Esophagus squamous epithelium (tissue), 5 donors: ENCODE measurements at places on chromosomes 12 and 14.

GRCh38 chr14:23079716-23080115 lies 15.2 kb downstream of the ACIN1 start:
- no peak for DNase-seq

- DNase-seq: no peak
These were observed 2.6 kb downstream of the GNB3 start for GRCh38 chr12:6843118-6843902.

DNA sequence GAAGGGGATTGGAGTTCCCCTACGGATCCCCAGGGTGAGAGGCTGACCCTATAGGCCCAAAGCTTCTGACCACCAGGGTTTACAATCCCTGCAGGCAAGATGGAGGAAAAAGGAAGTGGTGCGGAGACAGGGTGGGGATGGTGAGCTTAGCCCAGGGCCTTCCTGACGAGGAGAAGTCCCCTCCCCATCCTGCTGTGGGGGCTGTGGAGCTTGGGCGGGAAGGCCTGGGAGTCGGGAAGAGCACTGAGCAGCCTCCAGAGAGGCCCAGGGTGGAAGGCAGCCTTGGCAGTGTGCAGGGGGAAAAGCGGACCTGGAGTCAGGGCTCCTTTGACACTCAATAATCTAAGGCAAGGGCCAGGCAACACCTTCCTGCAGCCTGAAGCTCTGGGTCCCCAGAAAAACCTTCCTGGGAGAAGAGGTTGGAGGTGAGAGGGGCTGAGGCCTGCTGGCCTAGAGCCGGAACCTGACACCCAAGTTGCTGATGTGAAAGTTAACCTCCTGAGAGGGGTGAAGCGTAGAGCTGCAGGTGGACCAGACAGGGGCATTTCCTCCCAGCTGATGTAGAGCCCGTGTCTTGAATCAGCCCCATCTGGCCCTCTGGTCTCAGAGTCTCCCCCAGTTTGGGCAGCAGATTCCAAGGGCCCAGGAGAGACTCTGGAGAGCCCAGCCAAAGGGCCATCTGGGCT lies 6.0 kb downstream of the HDAC7 start:
- no peak for DNase-seq

- DNase-seq: no peak
These were observed 108.4 kb upstream of the EGLN3 start for GRCh38 chr14:34059037-34059924.

- no peak for DNase-seq
These were observed 488.9 kb downstream of the MDGA2 start for GRCh38 chr14:47186486-47186885.

- no peak for DNase-seq
These were observed 231.0 kb upstream of the HMGA2 start for GRCh38 chr12:65593239-65593701.

- DNase-seq: no peak
These were observed 41.3 kb upstream of the C12orf71 start for GRCh38 chr12:27123642-27124041.

DNA sequence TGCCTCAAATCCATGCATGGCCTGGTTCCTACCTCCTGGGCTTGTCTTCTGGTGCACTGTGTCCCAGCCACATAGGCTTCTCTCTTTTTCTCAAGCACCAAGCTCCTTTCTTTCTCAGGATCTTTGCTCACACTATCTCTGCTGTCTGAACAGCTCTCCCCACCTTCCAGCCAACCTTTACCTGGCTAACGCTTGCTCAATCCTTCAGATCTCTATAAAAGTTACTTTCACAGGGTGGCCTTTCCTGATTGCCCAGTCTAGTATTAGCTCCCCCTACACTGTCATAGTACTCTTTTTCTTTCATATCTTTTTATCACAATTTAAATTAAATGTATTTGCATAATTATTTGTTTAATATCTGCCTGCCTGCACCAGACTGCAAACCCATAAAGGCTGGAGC lies 3.8 kb downstream of the PARP11 start:
- no peak for DNase-seq

- DNase-seq: no peak
These were observed 51.4 kb upstream of the IFNG-AS1 start for GRCh38 chr12:67937822-67938221.

DNA sequence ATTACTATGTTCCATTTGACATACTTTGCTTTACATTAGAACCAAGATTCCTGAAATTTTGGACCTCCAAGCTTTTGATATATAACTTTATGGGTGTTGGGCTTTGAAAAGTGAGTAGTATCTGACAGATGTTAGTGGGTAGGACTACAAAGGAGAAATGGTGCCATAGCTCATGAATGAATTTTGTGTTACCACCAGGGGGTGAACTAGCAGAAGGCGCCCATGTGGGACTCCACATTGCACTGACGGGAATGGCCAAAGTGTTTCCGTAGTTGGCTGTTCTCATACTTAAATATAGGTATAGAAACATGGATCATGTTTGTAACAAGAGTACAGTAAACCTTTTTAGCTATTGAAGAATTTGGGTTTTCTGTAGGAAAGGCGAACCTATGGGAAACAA lies 337.5 kb downstream of the FLRT2 start:
- DNase-seq: no peak

DNA sequence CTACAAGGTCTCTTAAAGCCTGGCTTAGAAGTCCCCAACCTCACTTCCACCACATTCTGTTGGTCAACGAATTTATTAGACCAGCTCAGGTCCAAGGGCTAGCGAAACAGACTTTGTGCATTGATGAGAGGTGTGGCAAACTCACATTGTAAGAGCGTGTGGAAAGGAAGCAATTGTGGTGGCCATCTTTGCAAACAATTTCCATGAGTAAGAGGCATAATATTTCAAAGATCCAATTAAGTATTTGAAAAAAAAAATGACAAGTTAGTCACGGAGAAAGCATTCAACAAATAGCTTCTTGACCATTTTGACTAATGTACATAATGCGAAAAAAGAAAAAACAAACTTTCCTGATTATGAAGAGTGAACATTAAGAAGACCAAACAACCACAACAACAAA lies 7.4 kb downstream of the NR1H4 start:
- DNase-seq: no peak

GRCh38 chr14:49506650-49507049 lies 79.5 kb downstream of the RPS29 start:
- DNase-seq: no peak

GRCh38 chr14:56731187-56731586 lies 79.1 kb downstream of the OTX2 start:
- DNase-seq: no peak

DNA sequence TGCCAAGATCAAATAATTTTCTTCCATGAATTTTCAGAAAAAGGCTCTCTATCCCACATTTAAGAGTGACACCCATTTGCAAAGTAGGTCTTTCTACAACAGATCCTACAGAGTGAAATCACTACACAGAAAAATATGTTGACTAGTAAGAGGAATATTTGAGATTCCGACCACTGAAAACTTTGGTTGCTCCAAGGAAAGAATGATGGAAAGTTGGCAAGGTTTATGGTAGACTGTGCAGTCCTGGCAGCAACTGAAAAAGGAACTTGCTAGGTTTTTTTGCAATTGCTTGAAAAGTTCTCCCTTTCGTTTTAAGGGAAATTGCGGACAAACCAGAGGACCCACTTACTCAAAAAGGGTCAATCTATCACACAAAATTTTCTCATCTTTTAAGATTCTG lies 83.1 kb upstream of the TSPAN8 start:
- DNase-seq: no peak

DNA sequence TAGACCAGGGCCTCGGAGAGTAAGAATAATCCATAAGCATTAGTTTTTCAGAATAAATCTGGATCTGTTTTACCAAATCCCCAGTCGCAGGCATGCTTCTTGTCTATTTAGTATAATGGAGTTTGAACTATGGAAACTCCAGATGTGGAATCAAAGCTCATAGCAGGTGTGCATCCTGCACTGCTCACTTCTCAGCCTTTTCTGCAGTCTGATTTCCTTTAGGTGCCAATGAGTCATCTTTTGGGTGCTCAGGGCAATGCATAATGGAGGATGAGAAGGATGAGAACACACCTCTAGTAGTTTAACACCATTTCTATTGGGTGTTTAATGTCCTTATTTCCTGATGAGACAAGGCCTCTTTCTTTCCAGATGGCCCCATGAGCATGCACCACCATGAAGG lies 961.2 kb downstream of the TMEM121 start:
- DNase-seq: no peak

- DNase-seq: no peak
These were observed 158.2 kb downstream of the FOXN3 start for GRCh38 chr14:89258728-89259273.

DNA sequence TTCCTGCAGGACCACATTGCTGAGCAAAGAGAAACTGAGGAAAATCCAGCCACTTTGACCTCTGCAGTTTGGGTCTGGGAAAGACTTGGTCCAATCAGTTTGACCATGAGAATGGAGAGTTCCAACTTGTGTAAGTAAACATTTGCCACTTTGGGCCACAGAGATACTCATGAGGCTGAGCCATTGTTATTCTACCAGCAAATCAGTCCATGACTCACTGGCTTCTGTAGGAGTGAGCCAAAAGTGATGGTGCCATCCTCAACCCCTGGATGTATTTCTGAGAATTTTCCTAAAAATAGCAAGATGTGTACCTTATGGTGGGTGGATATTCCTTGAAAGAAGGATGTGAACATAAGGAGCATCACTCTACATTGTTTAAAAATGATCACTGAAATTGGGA lies 192.9 kb upstream of the OR4E1 start:
- DNase-seq: no peak

DNA sequence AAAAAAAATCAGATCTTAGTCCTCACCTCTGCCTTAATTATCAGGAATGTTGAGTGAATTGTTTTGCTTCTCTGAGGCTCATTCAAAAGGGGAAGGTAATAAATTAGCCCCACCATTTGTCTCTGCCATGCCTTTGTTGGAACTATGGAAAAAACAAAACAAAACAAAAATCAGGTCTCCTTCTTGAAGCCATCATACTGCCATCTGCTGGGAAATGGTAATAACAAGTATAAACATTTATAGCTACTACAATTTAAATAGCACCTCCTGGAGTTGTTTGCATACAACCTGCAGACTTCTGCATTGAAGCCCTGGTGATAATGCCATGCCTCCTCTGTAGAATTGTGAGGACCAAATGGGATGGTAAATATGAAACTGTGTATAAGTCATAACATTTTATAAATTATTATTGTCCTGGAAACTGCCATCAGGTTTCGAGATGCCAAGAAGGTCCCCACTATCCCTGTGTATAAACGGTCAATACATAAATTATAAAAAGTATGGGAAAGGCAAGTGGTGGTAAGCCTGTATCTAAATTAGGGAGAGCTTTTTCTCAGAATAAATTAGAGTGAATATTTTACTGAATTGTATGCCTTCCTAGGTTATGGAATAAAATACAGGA lies 87.2 kb upstream of the FGD4 start:
- no peak for DNase-seq

GRCh38 chr12:98653866-98654493 lies 8.9 kb downstream of the APAF1 start:
- no peak for DNase-seq

- no peak for DNase-seq
These were observed 4.7 kb downstream of the TTC8 start for GRCh38 chr14:88829188-88829587.

DNA sequence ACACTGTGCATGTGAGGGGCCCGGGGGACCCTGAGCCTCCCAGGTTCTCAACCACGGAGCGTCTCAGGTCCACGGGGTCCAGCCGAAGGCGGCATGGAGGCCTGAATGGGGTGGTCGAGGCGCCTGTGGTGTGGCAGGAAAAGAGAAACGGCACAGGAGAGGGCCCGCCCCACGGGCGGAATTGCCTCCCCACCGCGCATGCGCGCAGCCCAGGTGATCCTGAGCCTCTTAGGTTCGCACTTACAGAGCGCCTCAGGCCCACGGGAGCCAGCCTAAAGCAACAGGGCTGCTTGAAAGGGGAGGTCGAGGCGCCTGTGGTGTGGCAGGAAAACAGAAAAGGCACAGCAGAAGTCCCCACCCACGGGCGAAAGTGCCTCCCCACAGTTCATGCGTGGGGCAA lies 311.0 kb downstream of the ALG10 start:
- no peak for DNase-seq

- DNase-seq: no peak
These were observed 1.6 kb upstream of the TFCP2 start for GRCh38 chr12:51174501-51174900.

DNA sequence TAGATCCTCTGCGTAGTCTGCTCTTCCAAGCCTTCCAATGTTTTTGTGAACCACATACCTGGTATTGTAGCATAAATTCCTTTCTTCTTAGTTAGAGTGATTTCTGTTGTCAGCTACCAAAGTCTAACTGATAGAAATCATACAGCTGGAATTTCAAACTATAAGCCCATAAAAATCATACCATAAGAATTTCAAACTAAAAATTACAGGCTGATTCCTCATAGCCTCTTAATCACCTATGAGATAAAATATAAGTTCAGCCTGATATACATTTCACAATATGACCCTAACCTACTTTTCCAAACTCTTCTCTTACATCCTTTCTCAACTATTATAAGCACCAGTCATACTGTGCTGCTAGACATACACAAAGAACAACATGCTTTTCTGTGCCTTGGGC lies 64.8 kb downstream of the PTHLH start:
- no peak for DNase-seq

DNA sequence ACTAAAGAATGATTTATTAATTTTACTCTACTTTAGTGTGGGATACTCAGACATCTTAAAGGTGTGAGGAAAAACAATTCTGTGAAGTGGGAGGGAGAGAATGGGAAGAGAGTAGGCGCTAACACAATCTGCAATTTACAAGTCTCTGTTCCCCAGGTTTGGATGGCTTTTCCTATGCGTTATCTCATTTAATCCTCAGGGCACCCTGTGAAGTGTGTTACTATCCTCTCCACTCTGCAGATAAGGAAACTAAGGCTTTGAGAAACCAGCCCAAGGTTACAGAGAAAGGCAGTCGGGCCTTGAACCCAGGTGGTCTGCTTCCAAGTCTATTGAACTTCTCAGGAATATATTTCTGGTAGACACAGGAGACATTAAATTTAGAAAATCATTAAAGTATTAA lies 36.2 kb upstream of the TUBA1C start:
- no peak for DNase-seq

- DNase-seq: no peak
These were observed 72.4 kb downstream of the ADGRD1 start for GRCh38 chr12:131025939-131026702.

DNA sequence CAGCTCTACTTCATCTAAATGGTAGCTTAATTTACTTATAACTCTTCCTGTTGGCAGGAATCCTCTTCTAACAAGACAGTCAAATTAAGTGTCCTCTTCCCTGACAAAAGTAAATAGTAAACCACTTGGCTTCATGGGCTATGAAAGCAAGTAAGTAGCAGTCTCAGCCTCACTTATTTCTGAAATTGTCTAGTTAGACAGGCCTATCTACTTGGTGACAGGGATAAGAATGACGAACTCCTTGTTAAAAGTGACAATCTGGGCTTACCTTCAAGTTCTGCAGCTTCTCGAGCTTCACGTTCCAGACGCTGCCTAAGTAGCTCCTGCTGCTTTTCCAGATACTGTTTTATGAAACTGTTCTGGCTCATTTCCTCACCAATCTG lies 4.7 kb downstream of the ACIN1 start:
- no peak for DNase-seq

DNA sequence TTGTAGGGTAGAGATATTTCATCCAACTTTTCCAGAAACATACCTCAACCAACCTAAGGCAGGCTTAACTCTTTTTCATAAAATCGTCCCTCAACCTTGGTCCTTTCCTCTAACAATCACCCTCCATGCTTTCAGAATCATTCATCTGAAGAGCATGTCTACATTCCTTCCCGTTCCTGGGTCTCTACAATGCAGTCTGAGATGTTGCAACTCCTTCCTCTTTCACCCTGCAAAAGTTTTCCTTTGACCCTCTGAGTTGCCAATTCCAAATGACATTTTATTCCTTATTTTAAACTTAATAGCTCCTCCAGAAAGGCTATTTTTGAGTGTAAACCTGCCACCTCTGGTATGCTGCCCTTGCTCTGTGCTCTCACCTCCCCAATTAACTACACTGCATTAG lies 16.7 kb downstream of the SLC7A7 start:
- DNase-seq: no peak
